ENCODE measurements at places on chromosomes 5 and 9. TPM values are rescaled to one million over a fixed set of nuclear protein-coding genes. Genes with fewer than 3 reads are reported as not detected.

GRCh38 chr5:141753971-141754713, 72.1 kb upstream of the ARAP3 start:
- DNase-seq = peak; percentile 54

DNA sequence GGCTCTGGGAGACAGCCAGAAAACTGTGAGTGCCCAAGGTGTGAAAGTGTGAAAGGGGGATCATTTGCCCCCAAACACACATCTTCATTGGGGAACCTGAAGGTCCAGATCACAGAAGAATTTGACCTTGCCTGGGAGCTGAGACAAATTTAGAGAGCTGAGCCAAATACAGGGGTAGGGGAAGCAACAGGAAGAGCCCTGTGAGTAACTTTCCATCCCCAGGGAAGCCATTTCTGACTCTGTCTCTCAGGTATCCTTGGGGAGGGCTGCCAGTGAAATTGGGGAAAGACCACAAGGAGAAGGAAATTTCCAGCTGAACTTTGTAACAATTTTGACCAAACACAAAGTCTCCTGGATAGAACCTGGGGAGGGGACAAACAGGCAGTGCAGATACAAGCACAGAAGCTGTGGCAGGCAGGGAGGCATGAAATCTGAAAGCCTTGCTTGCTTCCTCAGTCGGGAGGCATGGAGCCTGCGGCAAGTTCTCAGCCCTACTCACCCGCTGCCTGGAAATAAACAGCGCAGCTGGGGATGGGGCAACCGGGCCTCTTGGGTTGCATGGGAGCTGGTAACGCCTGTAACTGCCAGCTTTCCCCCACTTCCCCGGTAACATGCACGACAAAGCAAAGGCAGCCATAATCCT, 31.5 kb upstream of the ZCCHC9 start:
- DNase-seq = no peak

The SPINK13 gene
- 3.1 TPM for polyA plus RNA-seq

The IFNA5 gene
- polyA plus RNA-seq = not detected

The PLPP1 gene
- polyA plus RNA-seq = 80.1 TPM

GRCh38 chr5:115978779-115979178, 16.5 kb downstream of the LVRN start:
- DNase-seq = no peak

DNA sequence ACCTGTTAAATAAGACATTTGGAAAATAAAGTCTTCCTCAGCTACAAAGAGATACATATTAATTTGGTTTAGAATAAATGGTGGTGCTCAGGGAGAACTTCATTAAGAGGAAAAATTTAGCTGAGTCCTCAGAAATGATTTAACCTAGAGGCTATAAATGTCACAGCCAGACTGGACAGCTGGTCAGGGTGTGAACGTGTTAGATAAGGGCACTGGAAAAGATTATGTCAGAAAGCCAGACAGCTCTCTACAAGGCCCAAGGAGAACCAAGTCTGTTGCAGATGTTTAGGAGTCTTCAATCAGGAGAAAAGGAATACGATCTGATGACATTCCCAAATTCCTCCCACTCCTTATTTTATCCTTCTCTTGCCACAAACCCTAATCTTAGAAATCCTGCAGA, 265.2 kb downstream of the MAT2B start:
- no peak for DNase-seq

GRCh38 chr5:160152287-160152686, 33.0 kb upstream of the PWWP2A start:
- DNase-seq = no peak

- DNase-seq = no peak
These were observed 223.5 kb upstream of the TNC start for GRCh38 chr9:115341426-115341825.

- no peak for DNase-seq
These were observed 52.4 kb downstream of the TRIO start for GRCh38 chr5:14195588-14195987.

- DNase-seq = no peak
These were observed 22.0 kb downstream of the HAVCR2 start for GRCh38 chr5:157086751-157087359.

The S100Z gene
- polyA plus RNA-seq = 0.39 TPM

DNA sequence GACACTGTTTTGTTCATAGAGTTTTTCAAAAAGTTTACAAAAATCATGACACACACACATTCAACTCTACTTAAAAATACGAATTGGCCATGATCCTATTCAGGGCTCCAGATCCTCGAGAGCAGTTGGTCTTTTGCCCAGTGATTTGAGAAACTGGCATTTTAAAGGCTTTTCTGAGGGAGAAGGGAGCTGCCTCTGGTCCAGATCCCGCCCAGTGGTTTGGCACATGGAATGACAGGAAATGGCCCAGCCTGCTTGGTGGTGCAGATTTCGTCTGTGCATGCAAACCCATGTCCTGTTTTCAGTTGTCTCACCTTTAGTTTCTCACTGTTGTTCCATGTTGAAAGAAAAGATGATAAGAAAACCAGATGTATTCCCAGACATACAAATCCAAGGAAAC, 3.6 kb downstream of the CAMK4 start:
- peak; percentile 8 for DNase-seq

DNA sequence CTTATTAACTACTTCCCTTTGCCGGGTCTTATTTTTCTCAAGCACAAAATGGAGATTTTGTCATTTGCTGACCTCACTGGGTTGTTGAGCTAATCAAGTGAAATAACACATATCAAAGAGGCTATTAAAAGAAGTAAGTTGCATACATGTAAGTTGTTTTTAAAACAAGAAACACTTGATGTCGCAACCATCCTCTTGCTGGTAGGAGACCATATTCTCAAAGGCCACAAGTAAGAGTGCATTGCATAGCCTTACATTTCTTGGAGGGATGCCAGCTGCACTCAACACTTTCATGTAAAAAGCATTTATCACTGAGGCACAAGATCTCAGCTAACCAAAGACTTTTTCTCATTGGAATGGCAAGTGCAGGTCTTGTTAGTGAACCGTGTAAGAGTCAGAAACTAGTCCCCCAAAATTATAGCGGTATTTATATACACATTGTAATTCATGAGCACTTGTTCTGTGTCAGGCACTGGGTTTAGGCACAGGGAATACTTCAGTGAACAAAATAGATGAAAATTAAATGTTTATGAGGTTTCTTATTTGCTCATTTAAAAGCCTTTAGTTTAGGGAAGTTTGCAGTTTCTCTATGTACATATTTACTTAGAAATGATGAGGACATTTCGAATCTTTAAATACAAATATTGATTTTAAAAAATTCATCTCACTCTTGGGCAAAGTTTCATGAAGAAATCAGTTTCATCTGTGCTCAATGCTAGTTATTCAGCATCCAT, 72.0 kb downstream of the ZFAND5 start:
- peak; percentile 81 for DNase-seq

DNA sequence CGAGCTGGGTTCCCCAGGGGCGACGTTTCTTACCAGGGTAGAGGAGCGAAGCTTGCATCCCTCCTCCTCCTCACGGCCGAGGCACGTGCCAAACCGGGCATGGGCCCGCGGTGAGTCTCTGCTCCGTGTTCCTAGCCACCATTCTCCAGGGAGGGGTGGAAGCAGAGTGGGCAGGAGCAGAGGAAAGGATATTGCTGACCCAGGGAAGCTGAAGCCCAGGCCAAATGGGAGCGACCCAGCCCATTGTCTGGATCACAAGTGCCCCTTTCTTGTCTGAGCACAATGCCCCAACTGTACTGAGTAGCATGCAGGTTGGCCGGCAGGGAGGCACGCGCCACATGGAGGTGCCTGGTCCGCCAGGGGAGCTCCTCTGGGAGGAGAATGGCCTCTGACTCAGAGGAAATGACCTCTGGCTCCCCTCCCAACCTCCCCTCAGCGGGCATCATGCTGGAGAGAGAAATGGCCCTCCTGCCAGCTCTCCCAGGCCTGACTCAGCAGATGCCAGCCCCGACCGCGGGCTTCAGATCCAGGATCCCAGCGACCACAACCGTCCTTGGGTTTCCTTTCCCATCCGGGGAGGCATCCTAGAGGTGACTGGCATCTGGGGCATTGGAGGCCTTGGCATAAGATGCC, 1.1 kb downstream of the PRR7 start:
- DNase-seq = peak; percentile 60

The CHSY3 gene
- 18.1 TPM for polyA plus RNA-seq

DNA sequence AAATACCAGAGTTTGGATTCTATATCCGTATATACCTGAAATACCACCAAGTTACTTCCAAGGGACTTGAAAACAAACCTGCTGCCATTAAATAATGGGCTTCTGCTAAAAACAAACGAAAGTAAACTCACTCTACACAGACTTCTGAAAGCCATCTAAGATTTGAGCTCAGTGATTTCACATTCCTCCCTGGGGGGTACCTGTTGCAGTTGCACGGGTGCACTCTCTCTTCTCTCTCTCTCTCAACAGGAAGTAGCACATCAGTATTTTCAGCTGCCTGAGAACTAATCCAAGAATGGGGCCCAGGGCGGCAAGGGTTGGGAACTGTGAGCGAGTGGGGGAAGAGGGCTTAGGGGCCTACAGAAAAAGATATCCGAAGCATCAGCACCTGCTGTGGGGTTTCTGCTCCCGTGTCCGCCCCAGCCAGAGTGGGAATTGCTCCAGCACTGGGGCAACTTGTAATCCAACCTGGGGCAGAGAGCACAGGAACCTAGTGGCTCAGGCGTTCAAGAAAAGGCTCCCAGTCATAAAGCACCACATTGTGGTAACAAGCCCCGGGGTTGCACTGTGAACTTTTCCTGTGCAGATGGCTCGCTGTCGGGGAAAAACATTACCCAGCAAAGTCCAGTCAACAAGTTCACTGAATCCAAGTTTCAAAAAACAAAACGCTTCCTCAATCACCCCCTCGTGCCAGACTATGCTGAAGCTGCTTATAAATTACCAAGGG, 99.8 kb downstream of the EFNA5 start:
- DNase-seq = peak; percentile 49

GRCh38 chr9:70525519-70525918, 111.1 kb upstream of the KLF9 start:
- no peak for DNase-seq

- no peak for DNase-seq
These were observed 75.7 kb upstream of the NFIB start for GRCh38 chr9:14389657-14390056.

The TENT4A gene
- 6.8 TPM for polyA plus RNA-seq

- DNase-seq = no peak
These were observed 68.4 kb downstream of the GAPVD1 start for GRCh38 chr9:125329978-125330377.

The IL9 gene
- polyA plus RNA-seq = not detected

- DNase-seq = no peak
These were observed 24.4 kb downstream of the SHC3 start for GRCh38 chr9:89154218-89154617.

The PTGES gene
- polyA plus RNA-seq = 103 TPM

- DNase-seq = no peak
These were observed 6.1 kb upstream of the GCNT1 start for GRCh38 chr9:76452839-76453238.

- peak; percentile 52 for DNase-seq
These were observed 15.4 kb downstream of the TRAF2 start for GRCh38 chr9:136901516-136902258.

The SLC27A4 gene
- 19.1 TPM for polyA plus RNA-seq

GRCh38 chr9:121345070-121345469, 25.0 kb downstream of the STOM start:
- no peak for DNase-seq

GRCh38 chr5:68518286-68518685, 302.7 kb downstream of the PIK3R1 start:
- no peak for DNase-seq

The SCGB3A2 gene
- 70.6 TPM for polyA plus RNA-seq

GRCh38 chr5:29744618-29745017, 1448.9 kb upstream of the CDH6 start:
- DNase-seq = no peak

- no peak for DNase-seq
These were observed 3.2 kb downstream of the AGTPBP1 start for GRCh38 chr9:85738509-85738908.

GRCh38 chr5:56540266-56540665, 275.1 kb upstream of the MAP3K1 start:
- DNase-seq = no peak

DNA sequence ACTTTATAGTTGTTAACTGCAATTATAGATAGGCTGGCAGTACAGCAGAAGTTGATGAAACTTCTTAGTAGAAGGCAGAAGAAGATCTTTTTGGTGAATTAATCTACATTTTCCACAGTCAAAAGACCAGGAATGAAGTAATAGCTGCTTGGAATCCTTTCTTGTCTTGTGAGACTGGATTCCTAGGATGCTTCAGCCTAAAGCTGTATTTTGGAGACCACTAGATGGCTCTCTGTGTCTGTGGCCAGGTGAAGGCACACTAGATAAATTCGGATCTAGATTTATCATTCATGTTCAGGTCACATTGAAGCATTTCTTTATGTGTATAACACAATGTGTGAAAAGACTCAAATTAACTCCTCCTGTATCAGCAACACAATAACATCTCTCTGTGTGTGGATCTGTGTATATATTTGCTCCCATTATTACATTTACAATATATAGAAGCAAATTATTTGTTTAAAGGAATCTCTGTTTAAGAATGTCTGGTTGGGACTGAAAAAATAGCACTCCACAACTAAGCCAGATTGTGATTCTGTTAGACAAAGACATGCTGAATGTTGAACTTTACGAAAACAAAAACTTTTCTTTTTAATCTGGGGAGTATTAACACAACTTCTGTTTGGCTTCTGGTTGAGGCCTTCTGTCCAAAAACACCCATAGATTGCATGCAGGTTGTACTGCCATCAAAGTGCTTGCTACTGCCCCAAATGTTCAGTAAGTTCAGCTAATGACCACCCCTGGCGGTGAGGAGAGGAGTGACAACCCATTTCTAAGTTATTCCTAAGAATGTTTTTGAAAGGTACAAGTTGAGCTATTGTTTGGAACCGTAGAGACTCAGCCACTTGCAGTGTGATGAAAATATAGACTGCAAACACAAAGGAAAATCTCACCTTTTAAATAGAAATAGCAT, 10.6 kb downstream of the GRIN3A start:
- peak; percentile 42 for DNase-seq

DNA sequence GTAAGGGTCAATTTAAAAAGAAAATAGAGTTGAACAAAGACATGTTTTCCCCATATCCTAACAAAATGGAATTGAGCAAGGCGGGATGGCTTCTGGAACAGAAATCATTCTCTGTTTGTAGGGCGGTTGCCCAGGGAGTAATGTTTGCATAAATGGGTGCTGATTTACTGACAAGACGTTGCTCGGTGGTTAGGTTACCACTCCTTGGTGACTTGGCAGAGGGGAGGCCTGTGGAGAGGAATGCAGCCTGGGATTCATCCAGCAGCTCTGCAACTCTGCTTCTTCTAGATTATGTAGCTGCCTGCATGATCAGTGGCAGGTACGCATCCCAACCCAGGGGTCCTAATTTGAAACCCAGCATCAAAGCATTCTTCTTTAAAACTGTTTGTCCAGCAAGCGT, 200.2 kb downstream of the CFAP90 start:
- no peak for DNase-seq

DNA sequence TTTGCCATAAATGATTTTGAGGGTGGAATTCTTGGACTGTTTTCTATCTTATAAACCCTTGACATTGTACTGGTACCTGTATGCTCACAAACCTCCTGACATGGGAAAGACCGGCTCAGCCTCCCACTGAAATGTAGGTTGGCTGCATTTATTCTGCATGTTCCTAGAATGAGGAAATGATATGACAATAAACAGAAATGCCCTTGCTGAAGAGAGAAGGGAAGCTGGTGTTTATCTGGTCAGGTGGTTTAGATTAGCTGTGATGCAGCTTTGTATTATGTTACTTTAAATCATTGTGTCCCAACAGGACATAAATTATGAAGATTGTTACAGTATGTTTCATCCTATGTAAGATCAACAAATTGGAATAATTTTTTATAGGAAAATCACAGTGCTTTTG, 23.1 kb upstream of the CATSPER3 start:
- no peak for DNase-seq

The DMRTA1 gene
- polyA plus RNA-seq = 0.29 TPM

The PCDHGB1 gene
- polyA plus RNA-seq = 0.57 TPM

GRCh38 chr9:18390393-18390792, 83.6 kb upstream of the ADAMTSL1 start:
- peak; percentile 23 for DNase-seq

Data from hepatocyte (in vitro differentiated cells).